Ovary (tissue), 10 donors: ENCODE measurements at places on chromosomes 7 and 10. TPM values are rescaled to one million over a fixed set of nuclear protein-coding genes. Genes with fewer than 3 reads are reported as not detected.

WEE2 gene
- total RNA-seq: 0.27 TPM

SEMA4G gene
- 17.4 TPM for total RNA-seq

- no peaks in the 10 kb centered on the region for H3K4me1 ChIP-seq
- DNase-seq: no peak
- peak overlapping the region; percentile 12 for H3K27ac ChIP-seq
- H3K4me3 ChIP-seq: no peak overlapping the region
- H3K36me3 ChIP-seq: no peaks in the 10 kb centered on the region
- H3K27me3 ChIP-seq: peaks cover 2% of the 10 kb centered on the region
Measured at GRCh38 chr10:133082685-133083421, 4.9 kb upstream of the ADGRA1 start.

GIMAP1 gene
- 2.8 TPM for total RNA-seq

DNA sequence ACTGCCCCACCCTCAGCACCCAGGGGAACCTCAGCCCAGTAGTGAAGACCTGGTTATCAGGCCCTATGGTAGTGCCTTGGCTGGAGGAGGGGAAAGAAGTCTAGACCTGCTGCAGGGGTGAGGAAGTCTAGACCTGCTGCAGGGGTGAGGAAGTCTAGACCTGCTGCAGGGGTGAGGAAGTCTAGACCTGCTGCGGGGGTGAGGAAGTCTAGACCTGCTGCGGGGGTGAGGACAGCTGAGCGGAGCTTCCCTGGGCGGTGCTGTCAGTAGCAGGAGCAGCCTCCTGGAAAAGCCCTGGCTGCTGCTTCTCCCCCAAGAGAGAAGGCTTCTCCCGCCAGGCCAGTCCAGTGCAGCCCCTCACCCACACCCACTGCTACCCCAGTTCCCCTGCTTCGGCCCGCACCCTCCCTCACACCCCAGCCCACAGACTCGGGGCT, 6.3 kb downstream of the NOS3 start:
- no peaks in the 10 kb centered on the region for H3K4me1 ChIP-seq
- H3K27ac ChIP-seq: no peak overlapping the region
- no peaks in the 10 kb centered on the region for H3K27me3 ChIP-seq
- H3K4me3 ChIP-seq: no peak overlapping the region

SLC26A5 gene
- 0.12 TPM for total RNA-seq

MOGAT3 gene
- not detected for total RNA-seq

GRCh38 chr7:135560631-135561030, 2.9 kb downstream of the NUP205 start:
- no peaks in the 10 kb centered on the region for H3K4me1 ChIP-seq
- H3K27me3 ChIP-seq: no peaks in the 10 kb centered on the region
- no peak for DNase-seq
- H3K36me3 ChIP-seq: no peaks in the 10 kb centered on the region
- no peak overlapping the region for H3K27ac ChIP-seq

GRCh38 chr10:63720676-63721075, 199.5 kb downstream of the REEP3 start:
- no peak overlapping the region for H3K4me3 ChIP-seq
- no peak for DNase-seq
- H3K27ac ChIP-seq: no peak overlapping the region
- no peaks in the 10 kb centered on the region for H3K4me1 ChIP-seq

- no peak overlapping the region for H3K27ac ChIP-seq
- H3K4me3 ChIP-seq: no peak overlapping the region
- no peaks in the 10 kb centered on the region for H3K27me3 ChIP-seq
- H3K4me1 ChIP-seq: no peaks in the 10 kb centered on the region
- no peak for DNase-seq
Measured at GRCh38 chr7:4519819-4520520, 162.1 kb upstream of the FOXK1 start.

CYP3A7 gene
- 0.20 TPM for total RNA-seq

DNA sequence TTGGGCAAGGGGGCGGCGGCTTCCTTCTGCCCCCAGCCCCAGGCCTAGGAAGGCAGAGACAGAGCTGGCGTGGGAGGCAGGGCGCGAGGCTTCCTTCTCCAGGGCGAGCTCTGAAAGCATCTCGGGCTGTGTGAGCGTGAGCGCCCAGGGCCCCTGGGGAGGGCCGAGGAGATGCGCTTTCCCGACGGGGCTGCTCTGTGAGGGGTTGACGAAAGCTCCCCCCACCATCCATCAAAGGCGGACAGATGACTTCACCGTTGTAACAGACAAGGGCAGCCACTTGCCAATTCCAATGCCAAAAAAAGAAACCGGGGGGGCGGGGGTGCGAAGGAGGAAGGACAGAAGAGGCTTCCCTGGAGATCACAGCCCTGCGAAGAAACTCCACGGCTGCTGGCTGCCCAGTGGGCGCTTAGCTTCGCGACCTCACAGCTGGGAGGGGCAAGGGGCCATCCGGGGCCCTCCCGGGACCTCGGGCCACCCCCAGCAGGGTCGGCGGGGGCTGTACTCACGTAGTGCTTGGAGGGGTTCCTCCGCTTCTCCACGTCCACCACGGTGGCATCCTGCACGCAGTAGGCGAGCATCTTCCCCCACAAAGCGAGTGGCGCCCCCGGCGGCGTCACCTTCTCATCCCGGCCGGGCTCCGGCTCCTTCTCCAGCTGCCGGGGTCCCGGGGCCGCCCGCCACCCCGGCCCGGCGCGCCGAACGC, 537 bp downstream of the SH3PXD2A start:
- peak; percentile 53 for DNase-seq
- no peaks in the 10 kb centered on the region for H3K36me3 ChIP-seq
- peaks cover 24% of the 10 kb centered on the region for H3K4me1 ChIP-seq
- peak overlapping the region; percentile 82 for H3K27ac ChIP-seq

COMTD1 gene
- 18.0 TPM for total RNA-seq

RPA3 gene
- 16.5 TPM for total RNA-seq

- H3K27ac ChIP-seq: no peak overlapping the region
- H3K4me1 ChIP-seq: peaks cover 5% of the 10 kb centered on the region
- no peaks in the 10 kb centered on the region for H3K36me3 ChIP-seq
- no peak overlapping the region for H3K4me3 ChIP-seq
- H3K27me3 ChIP-seq: no peaks in the 10 kb centered on the region
Measured at GRCh38 chr7:105764506-105764905, 111.9 kb downstream of the ATXN7L1 start.

GRCh38 chr10:77419979-77420378, 217.6 kb downstream of the KCNMA1 start:
- peaks cover 27% of the 10 kb centered on the region for H3K4me1 ChIP-seq
- H3K4me3 ChIP-seq: no peak overlapping the region
- no peak overlapping the region for H3K27ac ChIP-seq

DNA sequence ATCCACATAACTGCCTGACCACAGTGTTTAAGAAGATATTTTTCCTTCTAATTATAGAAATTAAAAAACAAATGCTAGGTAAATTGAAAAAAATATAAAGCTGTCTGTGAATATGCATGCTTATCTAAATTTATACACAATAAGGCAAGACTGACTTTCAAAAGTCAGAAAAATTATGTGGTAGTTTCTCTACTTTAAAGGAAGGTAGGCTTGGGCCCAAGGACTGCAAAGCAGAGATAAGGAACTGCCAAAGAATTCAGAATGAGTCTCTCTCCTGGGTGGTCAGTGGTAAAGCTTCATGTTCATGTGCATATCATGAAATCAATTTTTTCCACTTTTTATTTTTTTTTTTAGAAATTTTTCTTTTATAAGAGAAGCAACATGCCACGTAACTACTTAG, 998.6 kb downstream of the REEP3 start:
- H3K4me1 ChIP-seq: no peaks in the 10 kb centered on the region
- no peak overlapping the region for H3K4me3 ChIP-seq
- no peak overlapping the region for H3K27ac ChIP-seq
- no peak for DNase-seq
- no peaks in the 10 kb centered on the region for H3K36me3 ChIP-seq
- no peaks in the 10 kb centered on the region for H3K27me3 ChIP-seq

DNA sequence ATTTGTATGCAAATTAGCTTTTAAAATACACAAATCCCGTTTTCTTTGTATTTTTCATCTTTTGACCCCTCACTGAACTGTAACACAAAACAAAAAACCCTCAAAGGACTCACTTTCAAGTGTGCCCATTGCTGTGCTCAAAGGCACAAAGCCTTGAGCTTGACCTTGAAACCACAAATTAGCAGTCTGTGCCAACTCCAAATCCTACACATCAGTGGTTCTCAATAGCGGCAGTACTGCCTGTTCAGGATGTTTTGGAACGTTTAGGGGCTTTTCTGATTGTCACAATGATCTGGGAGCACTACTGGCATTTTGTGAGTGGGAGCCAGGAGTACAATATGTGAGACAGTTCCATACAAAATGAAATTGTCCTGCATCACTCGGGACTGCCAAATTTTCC, 55.5 kb downstream of the KDM7A start:
- no peaks in the 10 kb centered on the region for H3K27me3 ChIP-seq
- no peak overlapping the region for H3K27ac ChIP-seq
- H3K4me3 ChIP-seq: no peak overlapping the region
- no peak for DNase-seq
- H3K36me3 ChIP-seq: no peaks in the 10 kb centered on the region

GLI3 gene
- total RNA-seq: 57.2 TPM

GRCh38 chr10:58843760-58844159, 331.1 kb downstream of the BICC1 start:
- H3K4me3 ChIP-seq: no peak overlapping the region
- no peaks in the 10 kb centered on the region for H3K27me3 ChIP-seq
- no peaks in the 10 kb centered on the region for H3K4me1 ChIP-seq
- DNase-seq: no peak
